T-helper 1 cell (primary cell): ENCODE measurements at places on chromosomes 12 and 14.
A peak's percentile ranks its signal among the peaks of the same experiment; 100 is the strongest.

GRCh38 chr14:32332415-32333316 is 3.6 kb downstream of the AKAP6 start:
- DNase-seq, result peak; percentile 42

- no peak for DNase-seq
Measured at GRCh38 chr14:77264466-77265186, 6.4 kb downstream of the NGB start.

DNA sequence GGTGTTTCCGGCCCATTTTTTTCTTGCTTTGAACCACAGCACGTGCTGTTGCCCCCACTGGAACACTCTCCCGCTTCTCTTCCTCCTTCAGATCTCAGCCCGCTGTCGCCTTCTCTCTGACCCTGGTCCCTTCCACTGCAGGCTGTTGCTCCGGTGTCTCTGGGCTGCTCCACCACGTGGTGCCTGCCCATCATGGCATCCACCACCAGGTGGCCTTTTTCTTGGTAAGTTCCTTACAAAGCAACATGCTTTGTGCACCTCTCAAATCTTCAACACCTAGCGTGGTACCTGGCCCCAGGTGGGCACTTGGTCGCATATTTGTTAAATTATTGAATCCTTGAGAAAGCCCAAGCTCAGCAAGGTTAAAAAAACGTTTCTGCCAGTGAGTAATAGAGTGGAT is 19.1 kb downstream of the TUNAR start:
- DNase-seq, result no peak

DNA sequence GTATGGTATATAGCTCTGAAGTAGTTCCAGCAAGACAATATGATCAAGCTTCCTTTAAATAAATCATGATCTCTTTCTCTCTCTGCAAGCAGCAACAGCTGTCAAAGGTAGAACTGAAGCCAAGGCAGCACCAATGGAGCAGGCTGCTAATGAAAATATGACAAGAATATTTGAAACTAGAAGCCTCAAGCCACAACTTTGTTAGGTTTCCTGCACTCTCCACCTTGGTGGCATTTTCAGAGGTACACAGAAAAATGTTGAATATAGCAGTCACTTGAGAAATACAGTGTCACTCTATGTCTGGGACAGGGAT is 43.8 kb upstream of the PSMA6 start:
- no peak for DNase-seq
